ENCODE measurements at places on chromosomes 5 and 9.

DNA sequence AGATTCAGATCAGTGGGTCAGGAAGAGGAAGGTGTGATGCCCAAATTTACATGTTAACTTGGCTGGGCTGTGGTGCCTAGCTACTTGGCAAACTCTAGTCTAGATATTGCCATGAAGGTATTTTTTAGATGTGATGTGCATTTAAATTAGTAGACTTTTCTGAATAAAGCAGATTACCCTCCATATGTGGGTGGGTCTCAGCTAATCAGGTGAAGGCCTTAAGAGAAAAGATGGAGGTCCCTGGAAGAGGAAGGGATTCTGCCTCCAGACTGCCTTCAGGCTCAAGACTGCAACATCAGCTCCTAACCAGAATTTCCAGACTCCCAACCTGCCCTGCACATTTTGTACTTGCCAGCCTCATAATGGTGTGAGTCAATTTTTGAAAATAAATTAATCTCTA lies 115.8 kb downstream of the CEMIP2 start:
- no peak for DNase-seq

GRCh38 chr5:170585273-170585948 lies 81.6 kb downstream of the KCNIP1 start:
- DNase-seq = no peak

- DNase-seq = no peak
Observed at GRCh38 chr9:109856785-109857184, 76.8 kb downstream of the PALM2AKAP2 start.

GRCh38 chr5:79505138-79505537 lies 8.8 kb downstream of the HOMER1 start:
- no peak for DNase-seq

GRCh38 chr5:151146061-151146460 lies 11.5 kb downstream of the ANXA6 start:
- DNase-seq = no peak

DNA sequence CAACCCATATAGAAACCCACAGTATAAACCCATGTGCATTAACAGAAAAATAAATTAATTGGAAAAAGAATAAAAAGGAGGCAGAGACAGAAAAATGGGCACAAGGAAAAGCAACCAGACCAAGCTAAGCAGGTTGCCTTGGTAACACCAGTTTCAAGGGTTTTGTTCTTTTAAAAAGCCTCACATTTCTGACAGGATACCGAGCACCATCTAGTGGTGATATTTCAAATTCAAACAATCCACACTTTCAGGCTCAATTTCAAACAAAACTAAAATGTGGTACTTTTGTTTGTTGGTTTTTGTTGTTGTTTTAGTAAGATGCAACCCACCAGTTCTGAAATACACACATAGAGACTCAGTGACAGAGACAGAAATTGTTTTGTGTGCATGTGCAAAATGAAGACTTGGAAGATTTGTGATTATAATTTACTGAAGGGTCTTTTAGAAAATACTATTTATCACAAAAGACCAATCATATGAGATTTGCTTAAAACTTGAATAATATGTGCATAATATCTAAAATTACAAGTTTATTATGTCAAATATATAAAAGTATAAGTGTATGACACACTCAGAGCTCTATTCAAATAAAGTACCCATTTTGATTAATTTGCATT lies 318.2 kb downstream of the SLCO4C1 start:
- peak; percentile 20 for DNase-seq

DNA sequence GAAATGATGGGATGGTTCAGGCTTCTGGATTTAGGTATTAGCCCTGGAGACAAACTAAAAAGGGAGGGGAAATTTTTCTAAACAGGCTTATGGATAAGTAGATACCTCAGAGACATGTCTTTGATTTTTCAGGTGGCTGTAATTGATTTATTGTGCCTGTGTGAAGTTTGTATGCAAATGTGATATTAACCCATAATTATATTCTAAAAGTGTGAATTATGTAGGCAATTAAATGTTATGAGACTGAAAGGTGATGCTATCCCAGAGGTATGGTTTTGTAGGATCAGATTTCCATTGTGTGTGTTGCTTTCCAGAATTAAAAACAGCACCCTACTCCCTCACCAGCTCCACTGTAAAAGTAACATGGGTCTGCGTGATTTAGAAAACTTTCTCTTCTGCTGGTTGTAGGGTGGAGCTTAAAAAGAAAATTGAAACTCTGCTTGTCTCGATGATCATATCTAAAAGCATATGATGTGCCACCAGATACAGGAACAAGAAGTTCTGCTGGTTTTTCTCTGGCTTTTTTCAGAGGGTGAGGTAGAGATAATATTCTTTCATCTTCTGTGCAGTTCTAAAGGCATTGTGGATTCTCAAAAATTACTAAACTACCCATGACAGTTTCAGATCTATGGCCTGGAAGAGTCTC lies 71.8 kb upstream of the TAF11L2 start:
- no peak for DNase-seq

- no peak for DNase-seq
Observed at GRCh38 chr9:80605129-80605528, 1033.4 kb downstream of the TLE4 start.

DNA sequence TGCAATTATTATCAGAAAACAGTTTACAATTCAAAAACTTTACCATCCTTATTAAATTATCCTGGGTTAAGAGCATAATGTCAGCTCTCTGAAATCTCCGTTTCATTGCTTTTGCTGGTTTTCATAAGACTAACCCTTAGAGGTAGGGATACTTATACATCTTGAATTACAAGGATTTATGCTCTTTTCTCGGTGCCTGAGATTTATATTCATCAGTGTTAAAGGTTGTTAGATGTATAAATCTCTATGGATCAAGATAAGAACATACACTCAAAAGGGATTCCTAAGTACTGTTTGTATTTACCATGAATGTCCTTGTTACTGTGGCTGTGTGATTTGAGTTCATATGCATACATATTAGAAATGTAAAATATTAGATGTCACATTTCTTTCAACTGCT lies 684.7 kb downstream of the EFNA5 start:
- DNase-seq = no peak

Measured in CD4-positive, alpha-beta T cell treated with Interleukin-4 for 4 hours (primary cell).